ENCODE measurements at places on chromosomes 11 and 22.

GRCh38 chr22:31612891-31613285, 49.1 kb downstream of the PISD start:
- DNase-seq: no peak

GRCh38 chr22:46238541-46238940, 11.6 kb downstream of the CDPF1 start:
- DNase-seq: no peak

GRCh38 chr11:128713595-128713994, 19.7 kb downstream of the FLI1 start:
- DNase-seq: no peak

GRCh38 chr22:31130873-31131272, 8.1 kb downstream of the INPP5J start:
- DNase-seq: no peak

GRCh38 chr11:130103296-130103814, 33.7 kb downstream of the APLP2 start:
- no peak for DNase-seq

- DNase-seq: no peak
These were observed 26.0 kb downstream of the TENM4 start for GRCh38 chr11:79414644-79415317.
